ENCODE measurements at places on chromosomes 5 and 9. TPM values are rescaled to one million over a fixed set of nuclear protein-coding genes. Genes with fewer than 3 reads are reported as not detected.

DOCK2 gene
- 0.29 TPM for polyA plus RNA-seq

C9orf50 gene
- not detected for polyA plus RNA-seq

WWC1 gene
- polyA plus RNA-seq, result 14.0 TPM

YIPF5 gene
- 57.4 TPM for polyA plus RNA-seq

DNA sequence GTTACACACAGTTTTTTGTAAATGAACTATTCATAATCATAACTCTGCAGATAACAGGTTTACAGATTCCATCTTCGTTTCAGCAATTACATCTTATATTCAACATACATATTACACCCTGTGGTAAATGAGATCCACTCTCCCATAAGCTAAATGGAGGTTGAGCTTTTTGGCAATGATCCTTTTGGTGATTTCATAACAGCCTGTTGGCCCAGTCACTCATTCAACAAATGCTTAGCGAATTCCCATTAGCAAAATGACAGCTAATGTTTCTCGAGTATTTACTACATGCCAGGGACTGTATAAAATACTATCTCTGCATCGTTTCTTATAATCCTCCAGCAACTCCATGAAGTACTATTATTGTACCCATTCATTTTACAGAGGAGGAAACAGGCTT, 25.4 kb upstream of the AGXT2 start:
- DNase-seq, result no peak

DNA sequence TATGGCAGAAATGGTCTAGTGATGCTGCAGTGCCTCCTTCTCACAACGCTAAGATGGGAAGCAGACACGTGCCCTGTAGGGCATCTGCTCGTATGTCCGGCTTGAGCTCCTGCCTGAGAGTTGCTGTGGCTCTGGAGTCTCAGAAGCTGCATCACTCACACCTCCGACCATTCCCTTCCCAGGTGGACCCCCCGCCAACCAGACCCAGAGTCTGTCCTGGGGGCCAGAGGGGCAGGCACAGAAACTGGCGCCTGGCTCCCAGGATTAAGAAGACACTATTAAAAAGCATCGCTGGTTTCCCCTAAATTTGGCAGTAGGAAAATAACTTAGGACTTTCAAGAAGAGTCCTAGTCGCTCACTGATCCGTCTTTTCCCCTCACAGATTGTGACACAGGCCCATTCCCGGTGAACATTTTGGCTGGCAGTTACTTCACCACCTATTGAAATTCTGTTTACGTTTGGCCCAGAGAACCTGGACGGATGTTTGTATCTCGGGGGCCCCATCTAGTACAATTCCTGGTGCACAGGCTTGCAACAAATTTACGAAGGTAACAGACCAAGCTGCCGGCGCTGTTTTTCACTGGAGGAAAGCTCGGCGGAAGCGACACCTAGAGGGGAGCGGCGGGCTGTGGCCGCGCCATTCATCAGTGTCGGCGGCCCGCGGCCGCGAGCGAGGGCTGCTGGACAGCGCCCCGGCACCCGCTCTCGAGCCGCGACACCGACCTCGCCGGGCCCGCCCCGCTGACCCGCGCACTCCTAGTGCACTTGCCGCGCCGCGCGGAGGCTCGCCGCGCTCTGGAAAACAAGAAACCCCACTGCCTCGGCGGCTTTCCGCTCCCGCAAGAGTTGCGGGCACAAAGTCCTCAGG, 1.6 kb downstream of the FSTL4 start:
- peak; percentile 47 for DNase-seq

DNA sequence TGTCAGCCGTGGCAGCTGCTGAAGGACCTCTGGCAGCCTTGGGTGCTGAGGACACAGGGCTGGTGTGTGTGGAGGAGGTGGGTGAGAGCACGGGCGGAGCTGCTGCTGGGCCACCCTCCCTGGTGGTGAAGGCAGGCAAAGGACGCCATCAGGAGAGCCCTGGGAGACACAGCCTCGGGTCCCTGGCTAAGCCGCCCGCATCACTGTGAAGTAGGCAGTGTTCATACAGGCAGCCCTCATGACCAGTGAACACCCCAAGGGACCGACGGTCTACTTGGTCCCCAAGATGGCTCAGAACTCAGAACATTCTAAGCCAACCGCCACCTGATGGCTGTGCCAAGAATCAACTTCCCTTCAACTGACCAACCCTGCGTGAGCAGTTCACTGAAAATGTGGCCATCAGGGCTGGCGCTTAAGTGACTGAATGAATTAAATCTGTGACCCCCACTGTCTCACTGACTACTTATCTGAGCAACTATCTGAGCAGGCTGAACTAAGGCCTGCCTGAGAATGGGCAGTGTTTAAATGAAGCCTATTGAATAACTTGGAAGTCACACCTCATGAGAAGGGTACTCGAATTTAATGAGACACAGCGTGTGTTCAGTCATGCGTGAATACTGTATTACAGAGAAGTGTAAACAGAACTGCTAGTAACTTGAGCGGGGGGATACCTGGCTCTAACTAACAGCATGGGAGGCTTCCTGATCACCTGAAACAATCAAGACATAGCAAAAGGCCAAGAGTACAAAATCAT, 54.7 kb upstream of the SIMC1 start:
- no peak for DNase-seq

DNA sequence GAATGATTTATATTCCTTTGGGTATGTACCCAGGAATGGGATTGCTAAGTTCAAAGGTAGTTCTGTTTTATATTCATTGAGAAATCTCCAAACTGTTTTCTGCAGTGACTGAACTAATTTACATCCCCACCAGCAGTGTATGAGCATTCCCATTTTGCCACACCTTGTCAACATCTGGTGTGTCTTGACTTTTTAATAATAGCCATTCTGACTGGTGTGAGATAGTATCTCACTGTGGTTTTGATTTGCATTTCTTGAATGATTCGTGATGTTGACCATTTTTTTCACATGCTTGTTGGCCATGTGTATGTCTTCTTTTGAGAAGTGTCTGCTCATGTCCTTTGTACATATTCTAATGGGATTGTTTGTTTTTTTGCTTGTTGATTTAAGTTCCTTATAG, 421.5 kb downstream of the KIAA0825 start:
- DNase-seq, result peak; percentile 1

GRCh38 chr5:139650689-139651042, 2.5 kb downstream of the CXXC5 start:
- DNase-seq, result no peak

DNA sequence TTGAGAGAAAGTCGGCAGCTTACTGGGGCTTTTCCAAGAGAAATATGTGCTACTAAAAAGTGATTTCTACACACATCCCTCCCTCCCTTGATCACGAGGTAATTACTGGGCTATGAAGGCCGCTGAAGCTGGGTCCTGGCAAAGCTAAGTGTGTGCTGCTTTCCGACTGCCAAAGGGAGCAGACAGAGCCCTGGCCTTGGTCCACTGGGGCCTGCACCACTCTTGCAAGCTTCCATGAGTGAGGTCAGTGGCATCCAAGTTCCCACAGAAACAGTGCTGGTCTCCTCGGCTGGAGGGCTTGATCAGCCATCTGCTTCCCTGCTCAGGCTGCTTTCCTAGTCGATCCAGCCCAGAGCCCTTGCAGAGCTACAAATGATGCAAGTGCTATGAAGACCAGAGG, 154.8 kb upstream of the LHFPL2 start:
- DNase-seq, result no peak

- DNase-seq, result peak; percentile 65
Measured at GRCh38 chr9:121958530-121958929, 134.6 kb downstream of the TTLL11 start.
